Lower leg skin (tissue), 4 donors: ENCODE measurements at places on chromosomes 12 and 14. TPM values are rescaled to one million over a fixed set of nuclear protein-coding genes. Genes with fewer than 3 reads are reported as not detected.
A peak's percentile ranks its signal among the peaks of the same experiment; 100 is the strongest.

KRT73 gene
- total RNA-seq = 3.0 TPM

- no peak for DNase-seq
Observed at GRCh38 chr14:66701813-66702212, 193.9 kb downstream of the GPHN start.

EFS gene
- 73.2 TPM for total RNA-seq

- peak; percentile 48 for DNase-seq
Observed at GRCh38 chr14:55731881-55732498, 152.0 kb downstream of the KTN1 start.

DNA sequence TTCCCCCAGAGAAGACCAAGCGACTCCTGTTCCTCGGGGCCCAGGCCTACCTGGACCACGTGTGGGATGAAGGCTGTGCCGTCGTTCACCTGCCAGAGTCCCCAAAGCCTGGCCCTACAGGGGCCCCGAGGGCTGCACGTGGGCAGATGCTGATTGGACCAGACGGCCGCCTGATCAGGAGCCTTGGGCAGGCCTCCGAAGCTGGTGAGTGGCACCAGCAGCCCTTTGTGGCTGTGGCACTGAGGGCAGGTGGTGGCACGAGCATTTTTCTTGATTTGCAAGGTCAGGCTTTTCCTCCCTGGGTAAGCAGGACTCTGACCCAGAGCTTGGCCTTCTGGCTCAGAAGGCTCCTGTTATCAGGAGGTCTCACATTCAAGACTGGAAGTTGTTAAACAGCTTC, 2.7 kb downstream of the SIVA1 start:
- DNase-seq = no peak
